Activated CD4-positive, alpha-beta T cell treated with anti-CD3 and anti-CD28 coated beads for 36 hours (primary cell): ENCODE measurements at places on chromosomes 2 and 18.
A peak's percentile ranks its signal among the peaks of the same experiment; 100 is the strongest.

- DNase-seq: no peak
Measured at GRCh38 chr2:17296686-17297085, 221.6 kb downstream of the RAD51AP2 start.

DNA sequence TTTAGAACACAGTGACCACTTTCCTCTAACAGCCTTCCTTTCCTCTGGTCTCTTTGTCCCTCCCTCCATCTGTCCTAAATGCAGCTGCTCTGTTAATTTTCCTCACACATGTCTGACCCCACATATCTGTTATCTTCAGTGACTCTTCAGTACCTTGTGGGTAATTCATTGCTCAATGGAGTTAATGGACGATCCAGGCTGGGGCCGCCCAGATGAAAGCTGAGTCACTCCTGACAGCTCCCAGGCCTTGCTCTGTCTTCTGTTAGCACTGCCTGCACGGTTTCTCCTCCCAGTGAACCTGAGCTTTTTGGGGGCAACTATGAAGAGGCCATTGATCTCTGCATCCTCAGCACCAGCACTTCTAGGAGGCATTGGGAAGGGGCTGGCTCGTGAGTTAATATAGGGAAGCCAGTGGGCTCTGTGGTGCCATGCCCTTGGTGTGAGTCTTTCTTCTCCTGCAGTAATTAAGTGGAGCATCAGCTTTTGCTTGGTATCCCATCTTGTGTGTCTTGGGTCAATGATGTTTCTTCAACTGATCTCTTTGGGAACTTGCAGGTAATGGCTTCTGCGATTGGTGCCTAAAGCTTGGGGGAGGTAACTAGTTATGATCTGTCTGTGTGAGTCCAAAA, 67.3 kb downstream of the SNORC start:
- no peak for DNase-seq

GRCh38 chr2:28004086-28004485, 113.6 kb downstream of the BABAM2 start:
- DNase-seq: peak; percentile 39

DNA sequence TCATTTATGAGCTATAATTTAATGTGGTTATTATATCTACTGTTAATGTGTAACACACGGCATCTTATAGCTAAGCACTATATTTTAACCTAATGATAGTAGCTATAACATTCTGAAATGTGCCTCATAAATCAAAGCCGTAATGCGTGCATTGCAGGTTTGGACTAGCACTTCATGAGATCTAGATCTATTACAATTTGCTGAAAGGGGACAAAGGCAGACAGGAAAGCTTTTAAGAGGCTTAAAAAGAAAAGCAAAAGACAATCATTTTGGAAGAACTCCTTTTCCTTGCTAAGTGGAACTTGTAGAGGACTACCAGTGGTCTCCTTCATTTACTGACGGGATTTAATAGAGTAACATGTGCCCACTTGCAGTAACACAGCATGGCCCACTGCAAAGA, 213.1 kb downstream of the NBAS start:
- no peak for DNase-seq

GRCh38 chr2:6627316-6627715, 238.4 kb downstream of the CMPK2 start:
- no peak for DNase-seq

- DNase-seq: no peak
Measured at GRCh38 chr18:10264260-10264659, 190.2 kb upstream of the APCDD1 start.

DNA sequence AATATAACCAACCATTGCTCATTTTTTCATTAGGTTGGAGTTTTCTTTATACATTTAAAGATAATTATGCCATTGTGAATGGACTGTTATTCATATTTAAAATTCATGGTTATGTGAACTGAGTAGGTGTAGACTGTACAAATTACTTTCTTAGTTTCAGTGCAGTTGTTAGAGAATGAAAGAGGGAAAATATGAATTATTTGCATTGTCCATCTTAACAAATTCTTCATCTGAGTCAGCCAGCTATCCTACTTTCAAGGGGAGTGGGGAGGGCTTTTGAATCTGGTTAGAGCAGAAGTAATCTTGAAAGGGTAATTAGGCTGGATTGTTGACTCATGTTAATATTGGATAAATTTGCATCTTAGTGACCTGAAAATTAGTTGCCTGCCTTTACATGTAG, 212.0 kb downstream of the MCFD2 start:
- no peak for DNase-seq

DNA sequence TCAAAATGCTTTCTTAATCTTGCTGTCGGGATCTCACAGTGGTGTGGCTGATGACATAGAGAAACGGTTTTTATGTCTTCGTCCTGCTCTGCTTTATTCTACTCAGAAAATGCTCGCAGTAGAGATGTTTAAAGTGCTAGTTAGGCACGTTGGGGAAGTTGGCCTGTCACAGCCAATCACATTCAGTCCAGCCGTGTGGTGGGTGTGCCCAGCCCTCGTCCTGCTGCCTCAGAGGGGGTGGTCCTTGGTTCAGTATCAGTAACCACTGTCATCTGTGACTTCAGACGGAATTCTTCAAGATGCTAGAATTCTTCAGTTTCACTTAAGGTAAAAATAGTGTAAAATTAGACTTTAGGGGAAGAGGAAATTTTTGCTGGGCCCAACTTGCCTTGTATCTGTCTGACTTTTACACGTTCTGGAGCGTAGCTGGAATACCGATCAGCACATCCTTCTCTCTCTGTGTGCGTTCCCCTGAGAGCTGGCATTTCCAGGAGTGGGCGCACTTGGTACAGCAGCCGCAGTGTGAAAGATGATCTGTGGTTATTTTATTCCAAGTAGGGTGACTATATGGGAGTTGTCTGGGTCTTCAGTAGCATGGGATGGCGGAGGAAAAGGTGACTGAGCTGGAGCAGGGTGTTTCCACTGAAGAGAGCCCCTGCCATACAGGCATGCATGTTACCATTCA, 18.5 kb downstream of the TRAF3IP1 start:
- no peak for DNase-seq

DNA sequence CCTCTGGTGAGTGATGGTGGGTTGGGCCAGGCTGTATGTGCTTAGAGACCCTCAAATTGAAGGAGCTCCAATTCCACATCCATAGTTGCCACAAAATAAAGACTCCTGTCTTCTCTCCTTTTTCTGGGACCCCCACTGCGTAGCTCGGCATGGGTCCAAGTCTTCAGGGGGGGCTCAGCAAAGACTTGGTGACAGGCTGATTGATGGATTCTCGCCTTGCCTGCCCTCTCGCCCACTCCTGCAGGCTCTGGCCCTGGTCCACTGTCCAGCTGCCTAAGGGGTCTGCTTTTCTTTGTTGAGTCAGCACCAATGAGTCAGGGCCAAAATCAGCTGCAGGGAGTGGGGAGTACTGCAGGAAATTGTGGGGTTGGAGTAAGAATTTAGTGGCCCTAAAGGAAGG, 21.5 kb downstream of the RPL37A start:
- no peak for DNase-seq

DNA sequence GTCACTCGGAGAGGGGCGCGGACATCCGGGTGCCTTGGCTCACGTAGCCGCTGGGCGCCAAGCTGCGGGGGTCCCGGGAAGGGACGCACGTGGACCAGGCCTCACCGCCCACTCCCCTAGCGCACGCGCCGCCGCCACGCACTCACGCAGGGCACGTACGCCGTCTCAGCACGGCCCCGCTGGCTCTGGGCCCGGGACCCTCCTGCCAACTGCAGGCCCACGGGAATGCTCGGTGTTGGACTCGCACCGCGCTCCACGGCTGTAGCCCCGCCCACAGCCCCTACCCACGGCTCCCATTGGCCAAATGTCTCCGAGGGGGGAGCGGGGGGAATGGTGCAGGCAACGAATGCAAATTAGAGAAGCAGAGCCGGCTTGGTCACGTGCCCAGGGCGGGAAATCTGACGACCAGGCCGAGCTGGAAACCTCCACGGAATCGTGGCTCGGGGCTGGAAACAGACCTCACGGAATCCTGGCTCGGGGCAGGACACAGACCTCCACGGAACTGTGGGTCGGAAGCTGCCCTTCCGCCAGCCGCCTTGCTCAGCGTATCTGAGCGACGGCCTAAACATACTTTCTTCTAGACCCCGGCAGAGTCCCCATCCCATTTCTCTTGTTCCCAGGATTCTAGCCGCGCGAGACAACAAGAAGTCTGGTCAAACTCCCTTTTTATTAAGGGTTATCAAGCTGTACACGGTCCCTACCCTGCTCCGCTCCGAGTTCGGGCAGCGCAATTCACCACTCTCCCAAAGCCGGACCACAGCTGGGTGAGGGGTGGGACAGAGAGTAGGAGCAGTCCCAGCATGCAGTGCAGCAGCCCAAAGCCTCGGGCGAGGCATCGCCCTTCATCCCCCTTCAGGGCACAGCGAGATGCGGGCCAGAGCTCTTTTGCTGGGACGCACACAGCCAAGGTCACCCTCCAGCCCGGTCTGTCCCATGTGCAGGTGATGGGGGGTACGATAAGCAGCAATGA, at the start of gene ABCB6:
ABCB6 (minus strand) TSS at position 227 of the 970 bp plus-strand sequence. CDS start 285 bp downstream, outside the sequence.
- peak; percentile 94 for DNase-seq

GRCh38 chr2:187922846-187923245, 368.6 kb upstream of the TFPI start:
- no peak for DNase-seq

DNA sequence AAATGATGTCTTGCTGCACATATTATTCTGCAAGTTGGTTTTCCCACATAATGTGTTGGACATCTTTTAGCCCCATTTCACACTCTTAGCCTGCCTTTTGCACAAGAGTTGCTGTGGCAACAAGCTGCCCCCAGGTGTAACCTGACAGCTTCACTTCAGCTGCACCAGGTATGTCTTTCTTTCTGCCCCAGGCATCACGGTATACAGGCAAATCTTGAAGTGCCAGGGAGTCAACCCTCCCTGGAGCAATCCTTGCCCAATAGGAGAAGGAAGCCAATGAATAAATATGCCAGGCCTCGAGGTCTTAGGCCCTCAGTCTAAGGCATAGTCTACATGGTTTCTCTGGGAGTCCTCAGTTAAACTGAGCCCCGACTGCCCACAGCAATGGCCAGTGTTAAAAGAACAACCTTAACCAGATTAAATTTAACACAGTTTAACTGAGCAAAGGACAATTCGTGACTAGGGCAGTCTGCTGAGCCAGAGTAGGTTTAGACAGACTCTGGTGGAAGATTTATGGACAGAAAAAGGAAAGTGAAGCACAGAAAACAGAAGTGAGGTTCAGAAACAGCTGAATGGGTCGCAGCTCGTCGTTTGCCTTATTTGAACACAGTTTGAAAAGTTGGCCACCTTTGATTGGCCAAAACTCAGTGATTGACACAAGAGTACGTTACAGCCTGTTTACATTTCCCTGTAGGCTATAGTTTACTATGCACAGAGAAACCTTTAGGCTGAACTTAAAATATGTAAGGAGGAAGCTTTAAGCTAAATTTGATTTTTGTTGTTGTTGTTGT, 32.0 kb upstream of the C1QL2 start:
- DNase-seq: no peak

DNA sequence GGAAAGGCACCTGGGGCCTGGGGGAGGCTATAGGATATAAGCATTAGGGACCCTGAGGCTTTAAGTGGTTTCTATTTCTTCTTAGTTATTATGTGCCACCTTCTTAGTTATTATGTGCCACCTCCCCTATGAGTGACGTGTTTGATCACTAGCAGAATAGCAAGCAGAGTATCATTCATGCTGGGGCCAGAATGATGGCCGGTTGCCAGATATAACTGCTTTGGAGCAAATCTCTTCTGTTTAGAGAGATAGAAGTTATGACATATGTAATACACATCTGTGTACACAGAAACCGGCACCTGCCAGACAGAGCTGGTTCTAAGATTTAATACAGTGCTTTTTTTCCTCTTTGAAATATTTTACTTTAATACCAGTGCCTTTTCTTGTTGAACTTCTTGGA, 29.4 kb downstream of the LIPG start:
- no peak for DNase-seq

DNA sequence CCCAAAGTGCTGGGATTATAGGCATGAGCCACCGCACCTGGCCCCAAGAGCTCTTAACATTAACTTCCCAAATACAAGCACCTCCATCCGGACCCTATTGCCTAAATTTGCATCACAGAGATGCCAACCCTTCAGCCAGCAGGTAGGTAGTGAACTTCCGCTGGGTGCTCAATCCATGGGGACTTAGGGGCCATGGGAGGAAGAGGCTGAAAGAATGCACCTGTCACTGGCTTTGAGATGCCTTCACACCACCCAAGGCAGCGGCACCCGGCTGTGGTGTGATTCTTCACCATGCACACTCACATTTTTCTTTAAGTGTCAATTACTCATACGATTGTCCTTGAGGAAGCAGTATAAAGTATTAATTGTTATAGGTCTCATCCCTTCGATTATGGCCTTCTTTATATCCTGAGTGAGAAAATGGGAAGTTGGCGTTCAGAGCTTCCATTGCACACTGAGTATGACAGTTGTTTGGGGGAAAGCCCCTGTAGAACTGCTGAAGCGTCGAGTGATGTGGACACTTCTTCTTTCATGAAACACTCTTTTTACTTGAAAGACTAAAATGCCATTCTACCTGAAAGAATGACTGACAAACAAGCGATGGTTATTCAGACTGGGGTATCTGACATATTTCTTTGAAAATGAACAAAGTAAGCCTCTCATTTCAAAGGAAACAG, 51.8 kb upstream of the BIN1 start:
- DNase-seq: no peak

GRCh38 chr2:174561972-174562370, 35.6 kb downstream of the WIPF1 start:
- no peak for DNase-seq

- no peak for DNase-seq
Measured at GRCh38 chr18:14925281-14925709, 177.3 kb downstream of the ANKRD30B start.

- DNase-seq: no peak
Measured at GRCh38 chr18:12361770-12362378, 15.2 kb downstream of the AFG3L2 start.

DNA sequence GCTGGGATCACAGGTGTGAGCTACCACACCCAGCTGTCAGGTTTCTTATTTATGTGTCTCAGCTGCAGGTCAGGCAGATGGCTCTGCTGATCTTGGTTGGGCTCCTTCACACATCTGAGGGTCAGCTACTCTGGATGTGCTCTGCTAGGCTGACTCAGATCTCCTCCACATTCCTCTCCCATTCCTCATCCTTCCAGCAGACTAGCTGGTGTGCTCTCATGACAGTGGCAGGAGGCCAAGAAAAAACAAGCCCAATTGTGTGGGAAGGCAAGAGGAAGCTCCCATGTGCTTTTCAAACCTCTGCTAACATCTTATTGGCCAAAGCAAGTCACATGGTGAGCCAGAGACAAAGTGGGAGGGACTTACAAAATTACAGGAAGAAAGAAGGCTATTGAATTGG, 11.7 kb upstream of the MSH6 start:
- DNase-seq: no peak
